ENCODE measurements at places on chromosomes 11 and 22. TPM values are rescaled to one million over a fixed set of nuclear protein-coding genes. Genes with fewer than 3 reads are reported as not detected.

CAPN5 gene
- 2.9 TPM for polyA plus RNA-seq

OR51E2 gene
- 0.05 TPM for polyA plus RNA-seq

KCNK4 gene
- 0.05 TPM for polyA plus RNA-seq

RAG2 gene
- polyA plus RNA-seq: 0.41 TPM

MUC5B gene
- under 0.01 TPM for polyA plus RNA-seq

NRGN gene
- 16.0 TPM for polyA plus RNA-seq

SORL1 gene
- 0.57 TPM for polyA plus RNA-seq

KRTAP5-11 gene
- not detected for polyA plus RNA-seq

OAF gene
- polyA plus RNA-seq: 25.3 TPM

SCGB1D2 gene
- 1.2 TPM for polyA plus RNA-seq

TST gene
- polyA plus RNA-seq: 67.9 TPM

MPPED2 gene
- polyA plus RNA-seq: 1.7 TPM

SMC1B gene
- polyA plus RNA-seq: not detected

CASP4 gene
- polyA plus RNA-seq: 18.1 TPM

TUB gene
- 10.0 TPM for polyA plus RNA-seq

JHY gene
- 3.2 TPM for polyA plus RNA-seq
